ENCODE measurements at places on chromosomes 6 and 20.
A peak's percentile ranks its signal among the peaks of the same experiment; 100 is the strongest.

DNA sequence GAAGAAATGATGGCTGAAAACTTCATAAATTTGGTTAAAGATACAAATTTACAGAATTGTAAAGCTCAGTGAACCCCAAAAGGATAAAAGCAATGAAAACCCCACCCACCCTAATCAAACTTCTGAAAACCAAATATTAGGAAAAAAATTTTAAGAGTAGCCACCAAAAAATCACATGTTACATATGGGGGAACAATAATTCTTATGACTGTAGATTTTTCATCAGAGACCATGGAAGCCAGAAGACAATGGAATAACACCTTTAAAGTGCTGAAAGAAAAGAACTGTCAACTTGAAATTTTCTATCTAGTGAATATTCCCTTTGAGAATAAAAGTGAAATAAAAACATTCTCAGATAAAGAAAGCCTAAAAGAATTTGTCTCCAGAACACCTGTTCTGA, 24.4 kb downstream of the PROCR start:
- no peak for DNase-seq

- DNase-seq = no peak
Observed at GRCh38 chr6:135667691-135668455, 170.3 kb upstream of the AHI1 start.

- DNase-seq = no peak
Observed at GRCh38 chr6:146149770-146150169, 120.9 kb downstream of the GRM1 start.

- DNase-seq = no peak
Observed at GRCh38 chr20:47686545-47686944, 98.7 kb downstream of the SULF2 start.

GRCh38 chr6:153073841-153074240, 57.2 kb downstream of the RGS17 start:
- no peak for DNase-seq

DNA sequence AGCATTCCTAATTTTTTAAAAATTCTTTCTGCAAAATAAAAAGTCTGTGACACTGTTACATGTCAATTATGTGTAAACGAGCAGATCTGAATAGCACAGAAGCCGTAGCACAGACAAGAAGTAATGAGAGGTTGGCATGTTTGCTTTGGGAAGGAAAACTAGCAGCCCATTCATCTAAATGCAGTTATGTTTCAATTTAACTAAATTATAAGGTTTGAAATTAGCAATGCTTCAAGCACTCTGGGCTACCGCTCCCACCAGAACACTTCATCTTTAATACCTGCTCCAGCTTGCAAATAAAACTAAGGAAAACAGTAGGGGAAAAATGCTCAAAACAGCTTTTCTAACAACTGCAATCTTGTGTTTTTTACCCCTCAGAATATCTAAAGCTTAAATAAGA, 73.9 kb downstream of the PTPRK start:
- no peak for DNase-seq

- DNase-seq = no peak
Observed at GRCh38 chr20:6802227-6802626, 34.7 kb downstream of the BMP2 start.

GRCh38 chr6:102798636-102799035, 1405.1 kb downstream of the GRIK2 start:
- no peak for DNase-seq

GRCh38 chr6:53831936-53832660, 37.3 kb downstream of the LRRC1 start:
- DNase-seq = no peak

- no peak for DNase-seq
Observed at GRCh38 chr6:25083784-25084507, 148.2 kb upstream of the RIPOR2 start.

- no peak for DNase-seq
Observed at GRCh38 chr6:143615785-143616184, 62.0 kb upstream of the PHACTR2 start.

GRCh38 chr20:36352843-36353553, 46.9 kb downstream of the DLGAP4 start:
- no peak for DNase-seq

- no peak for DNase-seq
Observed at GRCh38 chr20:21562656-21563055, 48.8 kb upstream of the NKX2-2 start.

DNA sequence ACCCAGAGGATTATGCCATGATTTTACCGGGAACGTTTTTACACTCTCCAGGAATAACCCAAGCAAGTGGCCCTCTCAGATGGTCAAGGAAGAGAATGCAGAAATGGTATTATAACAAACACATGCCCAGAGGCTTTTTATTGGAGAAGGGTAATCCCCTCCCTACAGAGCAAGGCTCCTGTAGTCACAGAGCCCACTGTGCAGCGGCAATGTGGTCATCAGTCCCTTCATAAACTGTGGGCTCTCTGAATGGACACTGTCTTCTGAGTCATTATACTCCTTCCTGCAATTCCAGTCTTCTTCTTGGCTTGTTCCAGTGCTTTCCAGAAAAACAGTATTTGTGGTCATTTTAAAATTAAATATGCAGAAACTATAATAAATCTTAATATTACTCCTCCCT, 74.7 kb downstream of the LAMA4 start:
- no peak for DNase-seq

GRCh38 chr20:37651932-37652331, 41.9 kb upstream of the CTNNBL1 start:
- peak; percentile 22 for DNase-seq

DNA sequence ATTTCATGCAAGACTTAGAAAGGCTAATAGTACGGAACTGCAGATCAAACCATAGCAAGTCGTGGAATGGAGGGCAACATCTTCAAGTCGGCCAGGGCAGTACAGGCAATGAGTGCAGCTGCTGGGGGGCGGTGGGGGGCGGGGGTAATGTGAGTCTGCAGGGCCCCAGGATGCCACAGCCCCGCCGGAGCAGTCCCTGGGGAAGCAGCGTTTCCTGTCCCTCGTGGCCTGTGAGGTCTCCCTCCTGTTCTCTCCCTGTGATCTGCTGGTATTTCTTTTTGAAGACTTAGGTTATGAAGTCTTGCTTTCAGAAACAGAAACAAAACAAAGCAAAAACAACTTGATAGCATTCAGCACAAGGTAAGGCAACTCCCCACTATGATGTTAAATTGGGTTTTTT, 351.9 kb downstream of the FOXA2 start:
- no peak for DNase-seq

DNA sequence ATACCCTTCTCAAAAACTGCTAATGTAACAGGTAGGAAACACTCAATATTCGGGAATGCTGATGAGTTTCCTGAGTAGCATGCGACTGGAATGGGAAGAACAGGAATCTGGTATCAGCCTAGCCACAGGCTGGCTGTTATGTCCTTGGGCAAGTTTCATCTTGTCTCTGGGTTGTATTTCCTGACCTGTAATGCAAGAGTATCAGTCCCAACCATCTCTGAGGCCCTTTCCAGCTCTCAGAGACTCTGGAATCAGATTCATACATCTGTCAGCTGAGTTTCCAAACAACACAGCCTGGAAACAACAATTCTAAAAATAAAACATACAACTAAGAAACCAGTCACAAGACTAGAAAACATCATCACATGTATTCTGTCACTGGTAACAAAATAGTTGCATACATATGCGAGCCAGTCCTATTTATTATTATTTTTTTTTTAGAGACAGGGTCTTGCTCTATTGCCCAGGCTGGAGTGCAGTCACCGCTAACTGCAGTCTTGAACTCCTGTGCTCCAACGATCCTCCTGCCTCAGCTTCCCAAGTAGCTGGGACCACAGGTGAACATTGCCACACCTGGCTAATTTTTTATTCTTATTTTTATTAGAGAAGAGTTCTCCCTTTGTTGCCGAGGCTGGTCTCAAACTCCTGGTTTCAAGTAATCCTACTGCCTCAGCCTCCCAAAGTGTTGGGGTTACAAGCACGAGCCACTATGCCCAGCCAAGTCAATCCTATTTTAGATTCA, 16.7 kb upstream of the TFAP2A start:
- no peak for DNase-seq

- DNase-seq = no peak
Observed at GRCh38 chr6:136410201-136411024, 120.8 kb upstream of the BCLAF1 start.

DNA sequence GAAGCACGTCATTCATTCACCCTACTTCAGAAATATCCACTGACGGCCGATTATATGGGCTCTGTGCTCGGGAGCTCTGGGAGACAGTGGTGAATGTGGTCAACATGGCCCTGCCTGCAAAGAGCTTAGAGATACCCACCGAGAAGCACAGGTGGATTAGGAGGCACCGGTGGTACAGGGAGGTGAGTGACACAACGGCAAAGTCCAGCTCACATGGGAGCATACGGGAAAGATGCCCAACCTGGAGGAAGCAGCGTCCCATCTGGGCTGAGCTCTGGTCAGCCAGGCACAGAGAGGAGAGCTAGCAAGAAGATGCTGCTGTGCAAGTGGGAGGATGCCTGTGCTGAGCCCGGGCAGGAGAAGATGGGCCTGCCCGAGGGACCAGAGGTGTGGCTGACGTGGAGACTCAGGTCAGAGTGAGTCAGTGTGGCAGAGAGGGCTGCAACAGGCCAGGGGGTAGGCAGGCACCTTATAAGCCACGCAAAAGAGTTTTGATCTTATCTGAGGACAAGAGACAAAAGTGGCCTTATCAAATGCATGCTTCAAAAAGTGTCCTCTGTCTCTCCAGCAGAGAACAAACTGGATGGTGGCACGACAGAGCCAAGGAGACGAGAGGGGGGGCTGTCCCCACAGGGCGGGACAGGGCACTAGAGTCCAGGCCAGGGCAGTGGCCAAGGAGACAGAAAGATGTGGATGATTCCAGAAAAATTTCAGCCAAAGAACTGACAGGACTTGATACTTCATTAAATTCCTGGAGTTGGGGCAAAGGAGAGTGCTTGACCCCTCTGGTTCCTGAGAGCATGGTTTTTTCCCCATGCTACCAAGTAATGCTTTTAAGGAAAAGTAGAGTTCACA, 214.6 kb upstream of the SNX9 start:
- no peak for DNase-seq

DNA sequence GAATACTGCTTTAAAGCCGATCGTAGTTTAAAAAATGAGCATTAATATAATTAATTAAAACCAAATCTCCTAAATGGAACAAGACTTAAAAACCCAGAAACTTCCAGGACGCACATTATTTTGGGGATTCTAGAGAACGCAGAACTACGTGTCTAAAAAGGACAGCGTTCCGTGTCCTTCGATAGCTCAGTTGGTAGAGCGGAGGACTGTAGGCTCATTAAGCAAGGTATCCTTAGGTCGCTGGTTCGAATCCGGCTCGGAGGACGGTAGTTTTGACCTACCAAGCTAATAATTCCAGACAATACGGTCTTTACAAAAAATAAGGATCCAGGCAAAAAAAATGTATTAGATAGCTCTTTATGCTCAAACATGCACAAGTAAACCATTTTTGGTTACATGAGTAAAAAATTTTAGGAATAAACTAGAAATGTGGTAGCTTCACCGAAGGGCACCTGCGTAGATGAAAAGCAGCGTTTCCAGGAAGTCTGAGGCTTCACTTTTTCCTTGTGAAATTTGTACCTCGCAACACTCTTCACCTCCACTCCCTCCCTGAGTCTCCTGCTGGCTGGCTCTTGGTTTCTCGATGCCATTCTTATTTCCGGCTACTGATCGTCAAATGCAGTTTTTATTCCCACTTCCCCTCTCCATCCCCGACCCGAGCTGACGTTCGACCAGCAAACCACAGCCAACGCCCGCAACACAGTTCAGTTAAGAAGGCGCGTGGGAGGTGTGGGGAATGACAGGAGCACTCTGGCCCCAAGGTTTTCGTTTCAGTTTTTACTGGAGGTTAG, 19.6 kb upstream of the ABT1 start:
- no peak for DNase-seq

- DNase-seq = no peak
Observed at GRCh38 chr6:131597446-131597845, 24.4 kb downstream of the ARG1 start.

DNA sequence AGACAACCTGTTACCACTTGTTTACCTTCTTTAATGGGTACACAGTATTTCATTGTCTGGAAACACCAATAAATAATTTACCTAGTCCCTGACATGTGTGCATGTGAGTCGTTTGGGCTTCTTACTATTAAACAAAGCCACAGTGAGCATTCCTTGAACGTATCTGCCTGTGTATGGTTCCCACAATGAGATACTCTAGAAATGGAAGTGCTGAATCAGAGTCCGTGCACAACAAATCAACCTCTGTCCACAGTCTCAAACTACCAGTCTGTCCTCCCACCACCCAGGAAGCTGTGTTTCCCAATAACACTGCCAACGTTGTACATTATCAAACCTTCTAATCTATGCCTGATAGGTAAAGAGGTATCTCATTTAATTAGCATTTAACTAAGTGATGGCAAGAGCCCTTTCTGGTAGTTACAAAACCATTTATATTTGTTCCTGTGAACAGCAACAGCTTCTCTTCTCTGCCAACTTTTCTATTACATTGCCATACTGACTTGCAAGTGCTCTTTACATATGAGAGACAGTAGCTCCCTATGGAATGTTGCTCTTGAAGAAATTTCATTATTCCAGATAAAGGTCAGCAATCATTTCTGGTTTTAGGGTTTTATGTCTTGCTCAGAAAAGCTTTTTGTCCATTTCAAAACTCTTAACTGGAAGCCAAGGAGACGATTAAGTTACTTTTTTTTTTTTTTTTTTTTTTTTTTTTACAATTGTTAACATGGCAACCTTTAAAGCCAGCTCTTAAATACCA, 14.7 kb downstream of the JAG1 start:
- no peak for DNase-seq

Data from GM18507 (cell line).